ACHN (cell line): ENCODE measurements at places on chromosomes 16 and 17.

- DNase-seq, result no peak
Measured at GRCh38 chr16:15037745-15038144, 18.1 kb downstream of the NTAN1 start.

DNA sequence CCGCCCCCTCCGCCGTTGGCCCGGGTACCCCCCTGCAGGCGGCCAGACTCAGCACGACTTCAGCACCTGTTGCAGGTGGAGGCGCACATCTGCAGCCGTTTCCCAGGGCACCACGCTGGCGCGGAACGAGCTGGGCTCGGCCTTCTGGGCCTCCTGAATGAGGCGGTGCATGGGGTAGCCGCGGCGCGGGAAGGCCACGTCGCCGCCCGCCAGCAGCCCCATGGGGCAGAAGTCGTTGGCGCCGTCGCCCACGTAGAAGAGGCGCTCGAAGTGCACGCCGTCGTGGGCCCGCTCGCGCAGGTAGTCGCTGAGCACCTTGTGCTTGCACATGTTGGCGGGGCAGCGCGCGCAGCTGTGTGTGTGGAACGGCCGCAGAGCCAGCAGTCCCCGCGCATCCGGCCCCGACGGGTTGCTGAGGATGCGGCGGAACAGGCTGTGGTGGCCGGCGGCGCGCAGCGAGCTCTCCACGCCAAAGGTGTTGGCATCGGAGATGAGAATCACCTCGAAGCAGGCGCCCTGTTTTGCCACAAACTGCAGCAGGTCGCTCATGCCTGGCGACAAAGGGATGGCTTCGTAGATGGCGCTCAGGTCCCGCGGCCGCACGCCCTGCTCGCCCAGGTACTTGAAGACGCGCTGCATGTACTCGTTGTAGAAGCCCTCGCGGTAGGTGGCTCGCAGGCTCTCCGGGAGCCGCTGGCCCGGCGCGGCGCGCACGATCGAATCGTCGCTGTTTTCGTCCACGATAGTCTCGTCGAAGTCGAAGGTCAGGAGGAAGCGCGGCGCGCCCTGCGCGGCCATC, 6.2 kb downstream of the PHOSPHO1 start:
- no peak for DNase-seq

DNA sequence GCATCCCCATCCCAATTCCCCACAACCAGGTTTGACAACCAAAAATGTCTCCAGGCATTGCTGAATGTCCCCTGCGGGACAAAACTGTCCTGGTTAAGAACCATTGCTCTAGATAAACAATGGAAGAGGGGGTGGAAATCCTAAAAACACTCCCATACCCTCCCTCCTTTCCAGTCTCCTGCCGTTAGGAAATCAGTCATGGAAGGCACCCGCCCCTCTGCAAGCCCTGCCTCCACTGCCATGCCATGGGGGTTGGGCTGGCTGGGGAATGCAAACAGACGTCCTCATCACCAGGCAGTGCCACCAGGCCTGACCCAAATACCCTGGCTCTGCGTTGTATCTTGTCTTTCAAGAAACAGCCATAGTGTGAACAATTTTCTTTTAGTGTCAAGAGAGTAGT, 57.5 kb downstream of the CYTH1 start:
- DNase-seq, result no peak

DNA sequence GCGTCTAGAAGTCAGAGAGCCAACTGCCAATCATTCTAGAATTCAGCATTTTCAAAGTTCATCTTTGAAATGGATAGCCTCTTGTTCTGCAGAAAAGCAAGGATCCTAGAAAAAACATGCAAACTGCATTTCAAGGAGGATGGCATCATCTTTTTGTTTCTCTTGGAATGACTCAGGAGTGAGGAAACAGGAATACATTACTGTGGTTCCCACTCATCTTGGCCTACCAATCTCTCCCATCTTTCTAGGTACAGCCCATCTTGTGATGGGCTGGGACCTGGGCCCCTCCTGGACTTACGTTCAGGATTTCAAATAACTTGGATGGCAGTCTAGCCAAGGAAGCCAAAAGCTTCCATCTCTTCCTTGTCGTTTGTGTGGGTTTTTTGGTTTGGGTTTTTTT, 363.4 kb downstream of the CDH13 start:
- DNase-seq, result no peak

DNA sequence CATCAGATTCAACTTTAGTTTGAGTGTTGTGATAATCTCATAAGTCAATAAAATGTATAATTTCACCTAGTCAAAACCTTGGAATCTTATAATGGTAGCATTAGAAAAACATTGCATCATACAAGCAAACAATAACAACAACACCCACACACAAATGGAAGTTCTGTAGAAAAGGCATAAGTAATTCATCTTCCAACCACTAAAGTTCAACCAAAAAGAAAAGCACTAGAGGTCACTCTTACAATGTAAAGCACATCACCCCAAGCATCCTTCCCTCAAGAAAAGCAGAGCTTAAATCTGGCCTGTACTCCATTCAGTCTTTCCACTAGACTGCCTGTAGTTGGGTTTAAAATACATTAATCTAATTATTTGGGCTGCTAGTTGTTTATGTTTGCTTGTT, 1.8 kb downstream of the CNTNAP4 start:
- peak; percentile 41 for DNase-seq

DNA sequence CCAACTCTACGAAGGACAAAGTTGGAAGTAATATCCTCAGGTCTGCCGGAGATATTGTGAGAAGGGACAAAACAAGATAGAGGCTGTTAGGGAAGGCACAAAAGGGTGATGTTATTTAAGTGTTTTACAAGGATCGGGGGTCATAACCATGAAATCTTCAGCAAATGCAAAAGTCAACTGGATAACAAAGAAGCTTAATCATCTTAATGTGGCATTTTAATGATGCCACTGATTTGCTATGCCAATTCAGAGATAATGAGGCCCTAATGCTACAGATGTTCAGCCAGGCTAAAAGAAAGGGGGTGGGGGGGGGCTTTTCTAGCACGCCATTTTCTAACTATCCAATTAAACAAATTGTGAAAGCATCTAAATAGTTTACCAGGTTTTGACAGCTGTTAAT, 63.1 kb downstream of the IKZF3 start:
- DNase-seq, result no peak

GRCh38 chr17:62767997-62768396, 40.1 kb downstream of the MARCHF10 start:
- no peak for DNase-seq

GRCh38 chr16:55035956-55036355, 105.3 kb downstream of the IRX5 start:
- no peak for DNase-seq

DNA sequence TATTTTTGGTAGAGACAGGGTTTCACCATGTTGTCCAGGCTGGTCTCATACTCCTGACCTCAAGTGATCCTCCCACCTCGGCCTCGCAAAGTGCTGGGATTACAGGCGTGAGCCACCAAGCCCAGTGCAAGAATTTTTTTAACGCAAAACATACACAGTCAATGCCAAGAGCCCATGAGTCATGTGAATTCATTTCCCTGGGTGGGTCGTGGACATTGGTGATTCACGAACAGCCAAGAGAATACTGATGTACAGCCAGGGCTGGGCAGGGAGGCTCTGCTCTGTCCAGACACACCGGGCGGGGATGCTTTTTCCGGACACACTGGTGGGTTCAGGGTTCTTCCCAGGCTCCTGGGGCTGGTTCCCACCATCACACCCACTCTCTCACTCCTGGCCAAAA, 17.7 kb downstream of the SLC38A8 start:
- no peak for DNase-seq

DNA sequence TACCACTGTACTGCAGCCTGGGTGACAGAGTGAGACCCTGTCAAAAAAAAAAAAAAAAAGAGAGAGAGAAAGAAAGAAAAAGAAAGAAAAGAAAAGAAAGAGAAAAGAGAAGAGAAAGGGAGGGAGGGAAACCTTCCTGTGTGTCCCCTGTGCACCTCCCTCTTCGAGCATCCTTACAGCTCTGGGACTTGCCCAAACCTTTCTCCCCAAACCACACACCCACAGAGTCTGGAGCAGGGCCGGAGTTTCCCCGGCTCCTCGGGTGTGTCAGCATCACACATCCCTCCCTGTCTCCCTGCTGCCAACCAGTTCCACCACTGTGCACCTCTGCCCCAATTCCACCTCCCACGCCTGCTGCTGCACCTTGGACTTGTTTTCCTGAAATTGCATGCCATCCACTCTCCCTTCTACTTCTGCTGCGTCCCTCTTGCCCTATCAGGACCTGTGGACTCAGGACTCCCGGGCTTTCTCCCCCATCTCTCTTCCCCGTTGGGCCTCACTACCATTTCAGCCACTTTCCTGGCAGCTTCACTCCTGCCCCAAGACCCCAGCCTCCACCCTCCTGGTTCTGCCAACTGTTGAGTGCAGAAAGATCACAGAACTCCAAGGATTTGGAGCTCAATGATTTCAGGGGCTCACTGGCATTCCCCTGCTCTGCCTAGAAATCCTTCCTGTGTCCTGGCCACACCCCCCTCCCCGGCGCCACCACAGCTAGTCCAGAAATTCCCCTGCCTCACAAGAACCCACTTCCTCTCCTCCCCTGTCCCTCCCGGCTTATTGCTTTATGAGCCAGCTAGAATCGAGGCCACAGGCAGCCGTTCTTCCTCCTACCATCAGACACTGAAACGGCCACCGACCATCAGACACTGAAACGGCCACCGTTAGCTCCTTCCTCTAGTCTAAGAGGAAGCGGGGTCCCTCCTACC, 3.7 kb upstream of the CDK3 start:
- DNase-seq, result peak; percentile 43

DNA sequence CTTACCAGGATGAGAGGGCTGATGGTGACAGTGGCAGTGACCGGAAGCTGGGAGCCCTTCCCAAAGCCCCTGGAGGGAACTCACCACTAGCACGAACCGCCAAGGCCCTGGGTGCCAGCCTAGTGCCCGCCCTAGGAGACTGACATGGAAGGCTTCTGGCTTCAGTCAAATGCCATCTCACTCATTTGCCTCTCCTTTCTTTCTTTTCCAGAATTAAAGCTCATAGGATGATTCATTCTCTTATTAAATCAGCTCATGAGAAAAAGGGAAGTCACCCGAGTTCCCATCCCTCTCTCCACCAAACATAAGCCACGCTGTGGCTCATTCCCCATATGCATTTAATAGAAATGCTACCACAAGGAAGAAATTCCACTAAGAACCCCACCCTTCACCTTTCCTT, 12.1 kb downstream of the CUEDC1 start:
- DNase-seq, result no peak

- DNase-seq, result no peak
Measured at GRCh38 chr16:7408700-7409365, 76.2 kb downstream of the RBFOX1 start.

DNA sequence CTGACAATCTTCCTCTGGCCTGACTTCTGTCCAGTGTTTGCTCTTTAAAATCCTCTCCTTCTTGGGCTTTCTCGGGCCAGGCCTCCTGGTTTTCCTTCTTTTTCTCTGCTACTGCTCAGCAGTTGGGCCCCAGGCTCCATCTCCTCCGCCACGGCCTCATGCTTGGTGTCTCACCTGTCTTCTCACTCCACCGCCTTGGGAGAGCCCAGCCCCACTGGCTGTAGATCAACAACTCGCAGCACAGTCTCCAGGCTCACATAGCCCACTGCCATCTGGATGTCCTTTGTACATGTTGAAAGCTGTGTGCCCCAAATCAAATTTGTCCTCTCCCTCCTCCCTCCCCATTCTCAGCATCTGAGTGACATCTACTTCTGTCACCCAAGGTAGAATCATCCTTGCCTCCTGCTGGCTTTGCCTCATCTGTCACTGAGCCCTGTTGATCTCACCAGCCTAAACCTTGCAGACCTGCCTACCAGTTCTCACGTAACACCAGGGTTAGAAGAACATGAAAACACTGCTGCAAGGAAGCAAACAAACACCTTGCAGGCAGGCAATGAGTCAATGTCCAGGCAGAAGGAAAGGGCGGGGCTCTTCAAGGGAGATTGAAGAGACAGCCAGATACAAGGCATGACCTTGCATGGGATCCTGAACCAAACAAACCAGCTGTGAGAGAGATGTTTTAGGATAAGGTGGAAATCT, 103.2 kb upstream of the SMURF2 start:
- no peak for DNase-seq

- DNase-seq, result no peak
Measured at GRCh38 chr17:44304651-44305050, 3.8 kb upstream of the RUNDC3A start.

DNA sequence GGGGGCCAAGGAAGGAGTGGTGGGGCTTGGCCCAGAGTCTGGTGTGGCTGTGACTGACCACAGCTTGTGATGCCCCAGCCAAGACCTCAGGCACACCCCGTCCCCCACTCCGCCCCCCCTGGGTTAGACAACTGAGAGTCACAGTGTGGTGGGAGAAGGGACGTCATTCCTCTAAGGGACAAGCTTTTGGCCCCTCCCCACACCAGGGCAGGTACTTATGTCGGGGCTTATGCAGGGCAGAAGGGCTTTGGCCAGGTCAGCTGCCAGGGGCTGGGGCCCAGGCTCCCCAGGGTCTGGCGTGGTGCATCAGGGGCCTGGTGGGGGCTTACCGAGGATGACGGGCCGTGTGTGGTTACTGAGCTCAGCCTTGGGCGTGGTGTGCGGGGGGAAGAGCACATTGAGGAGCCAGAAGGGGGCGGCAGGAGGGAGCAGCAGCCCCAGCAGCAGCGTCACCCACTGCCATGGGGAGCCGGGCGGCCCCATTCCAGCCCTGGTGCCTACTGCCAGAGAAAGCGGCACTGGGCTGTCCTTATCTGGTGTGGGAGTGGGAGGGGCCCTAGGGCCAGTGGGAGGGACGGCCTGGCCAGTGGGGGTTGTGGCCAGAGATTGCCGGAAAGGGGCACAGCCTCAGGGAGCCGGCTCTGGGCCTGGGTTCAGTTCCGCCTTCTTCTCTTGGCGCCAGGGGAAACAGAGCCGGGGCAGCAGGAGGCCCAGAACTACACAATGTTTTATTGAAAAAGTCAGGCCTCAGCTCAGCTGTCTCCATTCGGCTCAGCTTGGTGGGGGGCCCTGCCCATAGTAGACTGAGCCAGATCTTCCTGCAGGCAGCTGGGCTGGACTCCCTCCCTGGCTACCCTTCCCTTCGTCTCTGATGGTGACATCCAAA, at the start of gene LCAT:
Gene LCAT, minus strand, starts transcription at position 502 of the 886 bp plus-strand sequence. Its CDS starts 19 bp downstream, at position 483.
- no peak for DNase-seq

DNA sequence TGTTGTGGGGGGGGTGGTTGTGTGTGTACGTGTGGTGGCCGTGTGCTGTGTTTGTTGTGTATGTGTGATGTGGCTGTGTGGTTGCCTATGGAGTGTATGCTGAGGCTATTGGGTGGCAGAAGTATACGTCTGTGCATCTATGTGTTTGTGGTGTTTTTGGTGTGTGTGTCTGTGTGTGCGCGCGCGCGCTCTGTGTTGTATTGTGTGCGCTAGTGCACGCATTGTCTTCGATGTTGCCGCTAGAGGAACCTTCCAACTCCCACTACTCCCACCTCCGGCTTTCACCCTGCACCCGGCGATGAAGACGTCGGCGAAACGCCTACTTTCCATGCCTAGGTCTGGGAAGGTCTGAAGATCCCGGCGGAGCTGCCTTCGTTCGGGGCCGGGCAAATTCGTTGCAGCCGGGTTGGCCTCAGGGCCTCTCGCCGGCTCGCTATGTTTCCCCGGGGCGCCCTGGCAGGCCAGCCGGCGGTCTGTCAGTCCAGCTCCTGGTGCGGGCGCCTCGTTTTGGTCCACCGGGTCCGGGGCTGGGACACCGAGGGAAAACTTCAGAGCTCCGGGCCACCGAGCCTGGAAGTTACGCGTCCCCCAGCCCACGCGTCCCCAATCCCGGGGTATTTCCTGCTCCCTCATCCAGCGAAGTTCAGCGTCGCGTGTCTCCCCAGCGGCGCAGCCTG, 5.2 kb upstream of the DLX4 start:
- no peak for DNase-seq

GRCh38 chr17:63042256-63042812, 76.3 kb downstream of the TANC2 start:
- DNase-seq, result no peak
